ENCODE measurements at places on chromosomes 1 and 21.

GRCh38 chr1:184533049-184533448, 146.2 kb downstream of the C1orf21 start:
- no peak for DNase-seq

GRCh38 chr1:46639547-46639946, 22.9 kb upstream of the MOB3C start:
- DNase-seq, result no peak

DNA sequence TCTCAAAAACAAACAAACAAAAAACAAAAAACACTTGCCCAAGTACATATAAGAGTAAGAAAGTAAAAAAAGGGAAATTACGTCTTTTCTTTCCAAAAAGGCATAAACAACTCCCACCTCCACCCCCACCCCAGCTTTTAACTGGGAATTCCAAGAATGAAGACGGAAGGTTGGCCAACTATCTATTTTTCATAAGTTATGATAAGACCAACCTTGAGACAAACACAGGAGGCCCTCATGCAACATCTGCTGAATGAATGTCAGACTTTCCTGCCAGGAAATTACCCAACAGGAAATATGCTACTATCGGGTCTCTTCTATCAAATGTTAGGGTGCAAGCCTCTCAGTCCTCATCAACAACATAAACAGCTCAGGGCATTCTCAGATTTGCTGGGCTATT, 1.9 kb downstream of the BSDC1 start:
- no peak for DNase-seq

- no peak for DNase-seq
These were observed 24.3 kb downstream of the STYXL2 start for GRCh38 chr1:167118188-167118587.
